Immature natural killer cell (primary cell): ENCODE measurements at places on chromosomes 5 and 9. TPM values are rescaled to one million over a fixed set of nuclear protein-coding genes. Genes with fewer than 3 reads are reported as not detected.
A peak's percentile ranks its signal among the peaks of the same experiment; 100 is the strongest.

TAF11L5 gene
- polyA plus RNA-seq: not detected

C5orf52 gene
- polyA plus RNA-seq: not detected

PCDHGA10 gene
- polyA plus RNA-seq: 0.43 TPM

IRX1 gene
- polyA plus RNA-seq: not detected

MOB3B gene
- polyA plus RNA-seq: 0.27 TPM

ZBED3 gene
- polyA plus RNA-seq: 2.2 TPM

UNC5A gene
- polyA plus RNA-seq: not detected

GDF9 gene
- polyA plus RNA-seq: 0.12 TPM

NTRK2 gene
- not detected for polyA plus RNA-seq

DNA sequence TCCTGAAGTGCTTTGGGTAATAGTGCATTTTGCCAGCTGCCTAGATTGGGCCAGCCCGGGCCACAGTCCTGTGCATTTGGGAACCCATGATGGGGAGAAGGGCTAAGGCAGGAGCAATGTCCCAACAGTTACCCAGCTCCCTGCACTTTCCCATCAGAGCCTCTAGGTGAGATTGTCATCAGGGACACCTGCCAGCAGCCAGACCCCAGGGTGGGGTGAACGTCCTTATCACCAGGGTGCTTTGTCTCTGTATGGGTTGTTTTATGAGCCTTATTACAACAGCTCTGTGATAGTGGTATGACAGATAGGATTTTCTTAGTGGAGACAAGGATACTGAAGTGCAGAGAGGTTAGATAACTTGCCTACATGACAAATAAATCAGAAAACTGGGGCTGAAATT lies 365.7 kb downstream of the OSTF1 start:
- peaks cover 2% of the 10 kb centered on the region for H3K27me3 ChIP-seq
- H3K36me3 ChIP-seq: no peaks in the 10 kb centered on the region
- H3K4me3 ChIP-seq: no peak overlapping the region
- H3K27ac ChIP-seq: no peak overlapping the region
- DNase-seq: no peak

- no peaks in the 10 kb centered on the region for H3K4me1 ChIP-seq
- no peak overlapping the region for H3K27ac ChIP-seq
- no peaks in the 10 kb centered on the region for H3K36me3 ChIP-seq
- H3K27me3 ChIP-seq: no peaks in the 10 kb centered on the region
Measured at GRCh38 chr5:78544561-78545201, 103.9 kb downstream of the LHFPL2 start.

DNA sequence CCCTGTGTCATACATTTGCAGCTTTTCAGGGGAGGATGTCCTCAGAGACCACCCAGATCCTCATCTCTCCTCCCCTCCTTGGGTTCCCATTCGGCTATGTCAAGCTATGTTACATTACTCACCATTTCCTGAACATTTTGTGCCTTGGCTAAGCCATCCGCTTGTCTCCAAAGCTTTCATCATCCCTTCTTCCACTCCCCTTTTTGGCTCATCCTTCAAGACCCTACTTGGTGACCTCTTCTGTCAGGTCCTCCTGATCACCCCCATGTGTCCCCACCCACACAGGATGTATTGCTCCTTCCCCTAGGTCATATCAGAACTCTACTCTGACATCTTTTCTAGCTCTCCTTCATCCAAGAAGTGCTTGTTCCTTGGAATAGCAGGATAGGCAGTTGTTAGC lies 81.8 kb downstream of the BOD1 start:
- DNase-seq: no peak
- H3K4me3 ChIP-seq: no peak overlapping the region
- H3K27me3 ChIP-seq: peaks cover 2% of the 10 kb centered on the region
- H3K27ac ChIP-seq: no peak overlapping the region

- H3K27ac ChIP-seq: no peak overlapping the region
Measured at GRCh38 chr9:36928210-36928609, 105.9 kb downstream of the PAX5 start.

- no peak for DNase-seq
- no peak overlapping the region for H3K27ac ChIP-seq
- no peaks in the 10 kb centered on the region for H3K4me1 ChIP-seq
- H3K36me3 ChIP-seq: no peaks in the 10 kb centered on the region
- H3K27me3 ChIP-seq: peaks cover 3% of the 10 kb centered on the region
- H3K4me3 ChIP-seq: no peak overlapping the region
Measured at GRCh38 chr5:96140084-96140483, 178.4 kb upstream of the ELL2 start.

- no peak overlapping the region for H3K27ac ChIP-seq
- H3K4me1 ChIP-seq: no peaks in the 10 kb centered on the region
- H3K27me3 ChIP-seq: no peaks in the 10 kb centered on the region
Measured at GRCh38 chr5:118776755-118777154, 211.6 kb downstream of the DTWD2 start.

- H3K27ac ChIP-seq: peak overlapping the region; percentile 32
- H3K4me1 ChIP-seq: no peaks in the 10 kb centered on the region
- no peak for DNase-seq
Measured at GRCh38 chr9:136499935-136500910, 17.4 kb upstream of the SEC16A start.

GRCh38 chr5:126208691-126209090 lies 214.5 kb upstream of the GRAMD2B start:
- H3K4me1 ChIP-seq: no peaks in the 10 kb centered on the region
- H3K4me3 ChIP-seq: no peak overlapping the region
- no peak overlapping the region for H3K27ac ChIP-seq
- H3K36me3 ChIP-seq: no peaks in the 10 kb centered on the region

- peaks cover 3% of the 10 kb centered on the region for H3K27me3 ChIP-seq
- H3K27ac ChIP-seq: no peak overlapping the region
- H3K4me1 ChIP-seq: peaks cover under 1% of the 10 kb centered on the region
- no peak for DNase-seq
- H3K4me3 ChIP-seq: no peak overlapping the region
- H3K36me3 ChIP-seq: peaks cover 54% of the 10 kb centered on the region
Measured at GRCh38 chr9:5714501-5715401, 85.8 kb downstream of the RIC1 start.

- no peak overlapping the region for H3K4me3 ChIP-seq
- H3K27me3 ChIP-seq: peaks cover 3% of the 10 kb centered on the region
- no peak for DNase-seq
- no peak overlapping the region for H3K27ac ChIP-seq
Measured at GRCh38 chr9:34606905-34607304, 5.0 kb downstream of the RPP25L start.

DNA sequence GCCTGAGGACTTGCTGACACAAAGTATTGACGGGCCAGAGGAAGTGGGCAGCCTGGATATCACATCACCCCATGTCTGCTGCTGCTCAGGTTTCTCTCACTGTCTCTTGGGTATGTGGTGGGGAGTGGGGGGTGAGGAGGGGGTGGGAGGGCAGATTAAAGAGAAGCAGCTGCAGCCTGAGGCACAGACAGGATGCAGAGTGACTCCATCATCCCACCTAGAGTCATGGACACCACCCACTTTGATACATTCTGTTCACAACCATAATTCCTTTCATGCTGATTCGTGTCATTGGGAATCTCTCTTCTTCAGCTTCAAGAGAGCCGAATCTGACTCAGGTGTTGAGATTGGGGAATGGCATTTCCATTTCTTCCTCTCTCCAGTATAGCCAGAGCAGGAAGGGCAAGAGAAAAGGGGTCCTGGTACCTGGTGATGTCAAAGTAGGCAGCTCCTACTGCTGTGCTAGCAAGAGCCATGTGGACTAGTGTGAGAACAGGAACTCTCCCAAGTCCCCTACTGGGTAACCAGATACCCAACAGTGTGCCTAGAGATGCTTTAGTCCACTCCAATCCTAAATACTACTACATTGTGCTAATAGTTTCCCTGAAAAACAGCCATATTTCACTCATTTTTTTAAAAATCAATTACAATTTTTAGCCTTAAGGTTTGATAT lies 22.4 kb downstream of the GRAMD2B start:
- H3K4me3 ChIP-seq: no peak overlapping the region
- peaks cover 2% of the 10 kb centered on the region for H3K27me3 ChIP-seq
- H3K36me3 ChIP-seq: no peaks in the 10 kb centered on the region

GRCh38 chr9:112283582-112284253 lies 49.7 kb downstream of the PTBP3 start:
- H3K27me3 ChIP-seq: no peaks in the 10 kb centered on the region
- DNase-seq: no peak
- H3K4me1 ChIP-seq: peaks cover 78% of the 10 kb centered on the region
- no peak overlapping the region for H3K27ac ChIP-seq
- H3K4me3 ChIP-seq: no peak overlapping the region
- H3K36me3 ChIP-seq: peaks cover 33% of the 10 kb centered on the region

GRCh38 chr9:73981405-73981804 lies 515.7 kb upstream of the RORB start:
- DNase-seq: no peak
- H3K27ac ChIP-seq: no peak overlapping the region
- H3K4me1 ChIP-seq: no peaks in the 10 kb centered on the region
- no peaks in the 10 kb centered on the region for H3K27me3 ChIP-seq

GRCh38 chr5:8784692-8785091 lies 761.2 kb downstream of the SEMA5A start:
- no peak overlapping the region for H3K27ac ChIP-seq
- no peak for DNase-seq
- no peaks in the 10 kb centered on the region for H3K36me3 ChIP-seq
